Activated CD4-positive, alpha-beta T cell treated with anti-CD3 and anti-CD28 coated beads, Interleukin-2, amount 10 ng/mL, durations not matched to agents 7 days and 5 days (primary cell): ENCODE measurements at places on chromosomes 7 and 10. TPM values are rescaled to one million over a fixed set of nuclear protein-coding genes. Genes with fewer than 3 reads are reported as not detected.

GRCh38 chr10:817371-817770, 114.1 kb downstream of the LARP4B start:
- H3K4me3 ChIP-seq: no peak overlapping the region
- no peak overlapping the region for H3K27ac ChIP-seq
- H3K36me3 ChIP-seq: peaks cover 40% of the 10 kb centered on the region
- no peak for DNase-seq
- no peaks in the 10 kb centered on the region for H3K27me3 ChIP-seq

DNA sequence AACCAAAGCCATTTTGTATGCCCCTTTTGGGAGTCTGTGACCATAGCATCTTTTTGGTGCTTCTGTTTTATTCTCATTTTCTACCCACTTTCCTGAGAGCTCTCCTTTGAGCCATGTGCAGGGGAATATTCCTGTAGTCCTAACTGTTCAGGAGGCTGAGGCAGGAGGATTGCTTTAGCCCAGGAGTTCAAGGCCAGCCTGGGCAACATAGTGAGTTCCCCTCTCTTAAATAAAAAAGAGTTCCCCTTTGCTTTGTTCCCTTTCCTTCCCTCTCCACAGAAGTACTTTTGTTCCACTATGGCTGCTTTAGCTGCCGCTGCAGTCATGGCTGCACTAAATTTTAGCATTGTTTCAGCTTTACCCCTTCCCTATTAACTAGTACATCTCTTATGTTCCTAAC, 85.9 kb downstream of the BTAF1 start:
- H3K36me3 ChIP-seq: peaks cover 48% of the 10 kb centered on the region
- no peak overlapping the region for H3K27ac ChIP-seq
- no peak overlapping the region for H3K4me3 ChIP-seq
- peaks cover 11% of the 10 kb centered on the region for H3K4me1 ChIP-seq
- H3K27me3 ChIP-seq: no peaks in the 10 kb centered on the region
- DNase-seq: no peak

DNA sequence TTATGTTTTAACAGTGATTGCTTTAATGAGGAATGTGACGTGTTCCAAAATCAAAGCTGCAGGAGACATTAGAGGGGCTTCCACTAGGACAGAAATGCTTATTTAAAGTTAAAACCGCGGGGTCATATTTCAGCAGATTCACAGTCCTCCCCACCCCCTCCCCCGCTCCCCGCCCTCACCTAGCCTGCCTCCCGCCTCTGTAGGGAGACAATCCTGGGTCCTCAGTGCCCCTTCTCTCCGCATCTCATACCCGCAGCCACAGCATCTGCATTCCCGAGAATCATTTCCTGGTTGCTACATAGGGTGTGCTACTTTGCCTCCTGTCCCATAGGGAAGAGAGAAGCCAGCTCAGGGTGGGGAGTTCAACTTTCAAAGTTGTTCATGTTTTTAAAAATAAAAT, 3.1 kb upstream of the DRGX start:
- no peak overlapping the region for H3K4me3 ChIP-seq
- peaks cover 70% of the 10 kb centered on the region for H3K27me3 ChIP-seq
- DNase-seq: no peak
- no peak overlapping the region for H3K27ac ChIP-seq
- H3K36me3 ChIP-seq: no peaks in the 10 kb centered on the region
- H3K4me1 ChIP-seq: peaks cover 9% of the 10 kb centered on the region

TMEM120A gene
- 19.9 TPM for total RNA-seq

DNA sequence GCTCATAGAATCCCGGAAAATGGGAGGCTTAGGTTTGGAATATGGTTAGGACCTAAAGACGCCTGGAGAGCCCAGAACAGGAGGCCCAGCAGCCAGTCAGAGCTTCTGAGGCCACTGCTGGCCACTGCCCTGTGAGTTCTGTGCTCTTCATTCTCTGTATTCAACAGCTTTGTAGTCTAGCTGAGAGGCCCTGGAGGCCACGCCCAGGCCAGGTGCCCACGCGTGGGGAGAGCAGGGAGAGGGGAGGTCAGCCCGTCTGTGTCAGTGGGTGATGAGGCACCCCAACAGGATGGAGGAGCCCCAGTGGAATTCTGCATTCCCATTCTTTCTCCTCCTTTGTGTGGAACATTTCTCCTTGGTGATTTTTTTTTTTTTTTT, 29.1 kb downstream of the IL15RA start:
- H3K27ac ChIP-seq: no peak overlapping the region
- peaks cover 9% of the 10 kb centered on the region for H3K4me1 ChIP-seq
- no peak overlapping the region for H3K4me3 ChIP-seq
- no peaks in the 10 kb centered on the region for H3K36me3 ChIP-seq
- DNase-seq: no peak
